ENCODE measurements at places on chromosomes 1 and 21.

GRCh38 chr21:46597031-46597430 is 7.9 kb downstream of the S100B start:
- DNase-seq = no peak

DNA sequence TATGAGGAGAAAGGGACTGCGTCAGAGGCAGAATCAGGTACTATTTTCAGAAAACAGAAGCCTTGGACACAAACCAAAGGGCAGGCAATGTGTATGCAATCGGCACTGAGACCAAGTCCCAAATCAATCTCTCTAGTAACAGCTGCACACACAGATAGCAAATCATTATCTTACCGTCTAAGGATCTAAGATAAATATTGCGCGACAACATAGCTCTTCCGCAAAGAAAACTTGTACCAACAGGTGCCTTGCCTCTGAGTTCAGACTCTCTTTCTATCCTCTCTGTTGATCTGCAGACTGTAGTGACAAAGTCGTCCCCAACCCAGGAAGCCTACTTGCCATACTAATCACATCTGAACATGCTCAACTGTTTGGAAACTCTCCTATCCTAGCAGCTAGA is 22.6 kb upstream of the SAMD13 start:
- no peak for DNase-seq

DNA sequence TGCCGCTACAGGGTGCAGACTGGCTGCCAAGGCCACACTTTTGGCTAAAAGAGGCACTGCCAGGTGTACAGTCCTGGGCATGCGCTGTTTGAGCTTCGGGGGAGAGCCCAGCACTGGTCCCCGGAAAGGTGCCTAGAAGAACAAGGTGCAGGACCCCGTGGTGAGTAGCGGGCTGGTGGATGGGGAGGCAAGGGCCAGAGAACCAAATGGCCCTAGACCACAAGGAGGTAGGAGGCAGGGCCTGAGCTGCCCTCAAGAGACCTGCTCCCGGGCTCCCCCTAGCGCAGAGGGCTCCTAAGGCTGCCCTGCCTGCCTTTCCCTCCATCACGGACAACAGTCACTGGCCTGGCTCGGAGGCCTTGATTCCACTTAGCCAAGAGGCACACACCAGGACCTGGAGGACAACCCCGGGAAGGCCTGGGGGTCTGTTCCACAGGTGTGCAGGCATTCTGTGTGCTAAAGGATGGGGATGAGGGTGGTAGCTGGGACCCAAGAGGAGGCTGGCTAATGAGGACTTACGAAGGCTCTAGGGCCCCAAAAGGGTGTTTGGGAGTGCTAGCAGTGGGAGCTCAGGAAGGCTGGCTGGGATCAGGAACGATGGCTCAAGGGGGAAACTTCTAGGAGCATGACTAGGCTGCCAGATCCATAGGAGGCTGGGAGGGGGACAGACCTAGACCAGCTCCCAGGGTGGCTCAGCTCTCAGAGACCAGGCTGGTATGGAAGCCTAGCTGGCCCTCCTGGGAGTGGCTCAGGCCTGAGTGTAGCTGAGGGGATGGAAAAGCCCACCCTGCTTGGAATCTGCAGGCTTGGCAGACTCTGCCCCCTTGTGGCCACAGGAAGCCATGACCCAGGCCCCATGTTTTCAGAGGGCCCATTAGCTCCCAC is 742 bp downstream of the ARTN start:
- DNase-seq = peak; percentile 80

GRCh38 chr1:221031458-221032203 is 152.4 kb downstream of the HLX start:
- DNase-seq = no peak

GRCh38 chr1:173508541-173508940 is 31.4 kb downstream of the PRDX6 start:
- no peak for DNase-seq

- no peak for DNase-seq
Measured at GRCh38 chr1:179014123-179014522, 11.6 kb upstream of the FAM20B start.

DNA sequence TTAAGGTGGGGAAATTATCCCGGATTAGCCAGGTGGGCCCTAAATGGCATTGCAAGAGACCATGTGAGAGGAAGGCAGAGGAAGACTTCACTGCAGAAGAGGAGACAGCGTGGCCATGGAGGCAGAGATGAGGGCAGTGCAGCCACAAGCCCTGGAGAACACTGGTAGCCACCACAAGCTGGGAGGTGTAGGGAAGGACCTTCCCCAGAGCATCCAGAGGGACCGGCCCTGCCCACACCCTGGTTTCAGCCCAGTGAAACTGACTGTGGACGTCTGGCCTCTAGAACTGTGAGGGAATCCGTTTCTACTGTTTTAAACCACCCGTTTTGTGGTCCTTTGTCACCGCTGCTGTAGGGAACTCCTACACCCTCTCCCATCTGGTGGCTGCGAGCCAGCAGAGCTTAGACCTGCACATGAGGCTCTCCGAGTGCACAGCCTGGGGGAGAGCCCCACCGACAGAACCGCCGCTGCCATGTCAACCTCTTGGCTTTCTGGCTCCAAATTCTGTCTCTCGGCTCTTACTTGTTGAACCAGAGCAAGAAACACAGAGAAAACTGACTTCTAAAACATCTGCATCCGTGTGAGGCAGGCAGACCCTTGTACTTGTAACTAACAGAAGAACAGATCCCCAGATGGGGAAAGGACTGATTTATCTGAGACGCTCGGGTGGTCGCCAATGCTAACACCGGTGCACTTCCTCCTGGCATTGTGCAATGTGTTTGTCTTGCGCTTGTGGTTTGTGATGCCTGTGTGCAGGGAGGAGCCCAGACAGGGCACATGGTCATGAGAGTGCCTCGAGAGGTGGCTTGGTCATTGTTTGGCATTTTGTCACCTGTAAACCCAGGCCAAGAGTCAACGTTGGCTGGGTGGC is 90.8 kb upstream of the TMPRSS2 start:
- DNase-seq = peak; percentile 13

DNA sequence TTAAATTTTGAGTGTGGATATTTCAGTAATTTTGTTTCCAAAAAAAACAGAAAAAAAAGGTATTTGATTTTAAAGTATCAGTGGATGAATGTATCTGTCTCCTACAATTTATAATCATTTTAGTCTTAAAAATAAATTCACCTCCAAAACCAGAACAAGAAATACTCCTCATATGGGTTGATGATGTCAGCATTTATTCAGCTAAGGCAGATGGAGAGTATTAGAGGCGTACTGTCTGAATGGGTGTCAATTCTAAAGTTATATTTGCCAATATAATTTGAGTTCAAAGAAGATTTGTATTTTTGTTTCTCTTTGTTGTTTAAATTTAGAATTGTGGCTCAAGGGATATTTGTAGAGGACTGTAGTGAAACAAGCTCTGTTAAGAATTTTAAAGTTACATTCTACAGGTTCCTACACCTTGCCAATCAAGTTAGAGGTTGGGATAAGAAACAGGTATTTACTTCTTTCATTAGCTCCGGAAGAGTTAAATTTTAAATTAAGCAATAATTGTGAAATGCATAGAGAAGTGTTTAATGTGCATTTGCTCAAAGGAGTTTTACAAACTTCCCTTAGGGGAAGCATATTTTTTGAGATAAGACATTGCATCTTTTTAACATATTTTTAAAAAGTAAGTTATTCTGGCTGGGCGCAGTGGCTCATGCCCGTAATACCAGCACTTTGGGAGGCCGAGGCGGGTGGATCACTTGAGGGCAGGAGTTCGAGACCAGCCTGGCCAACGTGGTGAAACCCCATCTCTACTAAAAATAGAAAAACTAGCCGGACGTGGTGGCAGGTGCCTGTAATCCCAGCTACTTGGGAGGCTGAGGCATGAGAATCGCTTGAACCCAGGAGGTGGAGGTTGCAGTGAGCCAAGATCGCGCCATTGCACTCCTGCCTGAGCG is 1.2 kb downstream of the PLA2G4A start:
- no peak for DNase-seq

- no peak for DNase-seq
Measured at GRCh38 chr1:170284512-170284911, 138.8 kb downstream of the NTMT2 start.

GRCh38 chr1:219185486-219186117 is 11.9 kb downstream of the LYPLAL1 start:
- no peak for DNase-seq

DNA sequence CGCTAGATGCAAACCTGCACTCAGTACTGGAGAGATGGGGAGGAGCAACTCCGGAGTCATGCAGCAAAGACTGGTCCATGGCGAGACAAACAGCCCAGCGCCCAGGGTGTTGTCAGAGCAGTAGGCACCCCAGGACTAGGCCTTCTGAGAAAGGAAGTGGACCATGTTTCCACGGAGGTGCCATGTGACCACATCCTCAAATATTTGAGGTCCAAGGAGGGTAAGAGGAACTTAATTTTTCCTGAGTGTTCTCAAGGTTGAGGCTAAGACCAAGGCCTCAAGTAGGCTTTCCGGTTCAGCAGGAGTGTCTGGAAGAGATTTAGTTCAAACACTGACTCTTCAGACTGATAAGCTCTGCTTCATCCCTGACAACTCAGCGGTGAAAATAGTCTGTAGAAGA is 186.2 kb downstream of the RHOU start:
- DNase-seq = peak; percentile 31

DNA sequence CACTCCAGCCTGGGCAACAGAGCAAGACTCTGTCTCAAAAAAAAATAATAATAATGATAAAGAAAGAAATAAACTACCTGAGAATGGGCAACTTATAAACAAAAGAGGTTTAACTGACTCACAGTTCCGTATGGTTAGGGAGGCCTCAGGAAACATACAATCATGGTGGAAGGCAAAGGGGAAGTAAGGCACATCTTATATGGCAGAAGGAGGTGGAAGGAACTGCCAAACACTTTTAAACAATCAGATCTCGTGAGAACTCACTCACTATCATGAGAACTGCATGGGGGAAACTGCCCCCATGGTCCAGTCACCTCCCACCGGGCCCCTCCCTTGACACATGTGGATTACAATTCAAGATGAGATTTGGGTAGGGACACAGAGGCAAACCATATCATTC is 6.3 kb upstream of the EGLN1 start:
- DNase-seq = no peak

DNA sequence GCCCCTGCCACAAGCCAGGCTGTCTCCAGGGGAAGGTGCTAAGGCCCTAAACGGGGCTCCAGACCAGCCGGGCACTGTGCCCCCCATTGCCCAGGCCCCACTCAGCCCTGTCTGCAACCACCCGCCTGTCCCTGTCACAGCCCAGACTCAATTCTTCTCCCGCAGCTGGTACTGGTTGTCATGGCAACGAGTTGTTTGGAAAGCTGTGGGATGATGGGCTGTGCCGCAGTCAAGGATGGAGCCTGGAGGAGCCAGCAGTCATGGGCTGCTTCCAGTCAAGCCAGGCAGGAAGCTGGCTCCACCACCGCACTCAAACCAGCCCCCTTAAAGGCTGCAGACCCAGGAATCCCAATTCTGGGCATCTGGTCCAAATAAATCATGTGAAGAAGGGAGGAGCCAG is 4.2 kb downstream of the SPOCD1 start:
- no peak for DNase-seq

GRCh38 chr1:180462102-180462501 is 40.3 kb downstream of the ACBD6 start:
- DNase-seq = no peak

- no peak for DNase-seq
Measured at GRCh38 chr1:245039196-245039595, 115.6 kb upstream of the KIF26B start.

GRCh38 chr1:237902960-237903743 is 12.4 kb upstream of the ZP4 start:
- DNase-seq = peak; percentile 44

- DNase-seq = no peak
Measured at GRCh38 chr1:14877224-14877623, 276.3 kb upstream of the TMEM51 start.

GRCh38 chr21:40967771-40968170 is 120.8 kb upstream of the DSCAM start:
- no peak for DNase-seq

DNA sequence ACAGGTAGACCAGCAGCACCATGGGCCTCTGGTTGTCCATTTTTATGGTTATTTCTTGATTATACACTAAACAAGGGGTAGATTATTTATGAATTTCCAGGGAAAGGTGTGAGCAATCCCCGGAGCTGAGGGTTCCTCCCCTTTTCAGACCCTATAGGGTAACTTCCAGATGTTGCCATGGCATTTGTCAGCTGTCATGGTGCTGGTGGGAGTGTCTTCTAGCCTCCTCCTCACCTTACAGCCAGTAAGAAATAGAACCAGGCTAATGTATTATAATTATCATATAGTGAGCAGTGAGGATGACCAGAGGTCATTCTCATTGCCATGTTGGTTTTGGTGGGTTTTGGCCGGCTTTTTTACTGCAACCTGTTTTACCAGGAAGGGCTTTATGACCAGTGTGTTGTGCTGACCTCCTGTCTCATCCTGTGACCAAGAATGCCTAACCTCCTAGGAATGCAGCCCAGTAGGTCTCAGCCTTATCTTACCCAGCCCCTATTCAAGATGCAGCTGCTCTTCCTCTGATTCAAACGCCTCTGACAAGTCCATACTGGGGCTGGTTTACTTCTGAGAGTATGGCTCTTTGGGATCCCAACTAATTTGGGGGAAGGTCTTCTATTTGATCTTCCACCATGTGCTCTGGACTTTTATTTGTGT is 13.5 kb upstream of the TINAGL1 start:
- DNase-seq = no peak

- no peak for DNase-seq
Measured at GRCh38 chr1:228095161-228095560, 8.0 kb downstream of the C1orf35 start.

DNA sequence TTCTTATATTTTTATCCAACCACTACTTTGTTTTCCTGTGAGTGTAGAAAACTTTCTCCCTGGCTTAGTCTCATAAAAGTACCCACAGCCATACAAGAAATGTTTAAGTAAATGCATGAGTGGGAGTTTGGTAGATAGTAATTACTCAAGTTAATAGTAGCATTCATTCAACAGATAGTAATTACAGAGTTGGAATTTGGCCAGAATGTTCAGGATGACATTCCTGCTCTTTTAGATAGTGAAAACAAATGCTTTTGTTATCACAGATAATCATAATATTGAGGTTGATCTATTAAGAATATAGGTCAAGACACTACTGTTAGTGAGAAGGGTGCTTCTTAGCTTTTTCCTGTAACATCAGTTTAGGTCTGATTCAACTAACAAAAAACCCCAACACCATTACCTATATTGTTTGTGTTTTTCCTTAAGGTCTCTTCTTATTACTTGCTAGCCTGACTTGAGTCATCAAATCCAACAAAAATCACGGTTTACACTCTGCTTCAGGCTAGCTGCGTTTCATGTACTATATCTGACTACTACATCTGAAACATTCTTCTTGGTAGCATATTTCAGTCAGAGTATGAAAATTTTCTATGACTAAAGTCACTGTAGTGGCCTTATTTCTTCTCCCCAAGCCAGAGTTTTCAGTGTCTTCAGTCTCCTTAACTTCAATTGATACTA is 163.7 kb downstream of the HS2ST1 start:
- no peak for DNase-seq
